Common myeloid progenitor, CD34-positive (primary cell): ENCODE measurements at places on chromosomes 16 and 17.

GRCh38 chr16:52033992-52034391 is 513.0 kb downstream of the TOX3 start:
- DNase-seq, result no peak

DNA sequence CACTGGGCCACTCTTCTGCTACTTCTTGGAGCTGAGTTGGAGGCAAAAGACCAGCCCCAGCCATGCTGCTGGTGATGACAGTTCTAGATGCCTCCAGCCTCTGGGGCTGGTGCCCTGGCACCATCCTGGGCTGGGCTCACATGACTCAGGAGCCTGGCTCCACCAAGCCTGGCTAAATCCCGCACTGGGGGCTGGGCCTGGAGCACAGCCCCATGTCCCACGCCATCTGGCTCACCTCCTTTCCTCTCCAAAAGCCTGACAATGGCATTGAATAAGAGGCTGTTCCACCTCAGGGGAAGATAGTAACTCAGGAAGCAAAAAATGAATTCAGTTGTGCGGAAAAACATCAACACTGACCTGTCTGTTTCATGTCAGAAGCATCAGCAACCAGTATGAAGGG is 45.1 kb upstream of the MTSS2 start:
- DNase-seq, result no peak

DNA sequence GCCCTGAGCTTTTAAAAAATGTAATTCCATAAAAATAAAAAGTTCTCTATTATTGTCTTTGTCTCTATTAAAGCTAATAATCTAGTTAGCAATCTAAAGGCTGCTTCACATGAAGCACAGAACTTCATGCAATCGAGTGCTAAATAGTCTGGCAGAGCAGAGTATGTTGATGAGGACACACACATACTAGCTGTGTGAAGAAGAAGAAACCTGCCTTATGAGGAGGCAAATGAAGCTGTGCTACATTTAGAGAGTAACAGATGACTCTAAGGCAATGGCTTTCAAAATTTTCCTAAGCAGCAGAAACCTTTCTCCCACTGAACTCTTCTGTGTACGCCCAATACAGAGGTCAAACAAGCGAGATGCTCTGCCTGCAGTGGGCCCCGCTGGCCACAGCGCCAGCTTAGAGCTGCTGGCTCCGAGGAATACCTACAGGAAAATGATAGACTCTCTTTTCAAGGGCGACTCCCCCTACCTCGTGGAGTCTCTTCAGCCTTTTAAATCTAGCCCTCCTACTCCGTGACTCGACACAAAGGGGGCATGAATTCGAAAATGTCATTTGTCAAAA is 39.2 kb downstream of the GNA13 start:
- DNase-seq, result no peak

DNA sequence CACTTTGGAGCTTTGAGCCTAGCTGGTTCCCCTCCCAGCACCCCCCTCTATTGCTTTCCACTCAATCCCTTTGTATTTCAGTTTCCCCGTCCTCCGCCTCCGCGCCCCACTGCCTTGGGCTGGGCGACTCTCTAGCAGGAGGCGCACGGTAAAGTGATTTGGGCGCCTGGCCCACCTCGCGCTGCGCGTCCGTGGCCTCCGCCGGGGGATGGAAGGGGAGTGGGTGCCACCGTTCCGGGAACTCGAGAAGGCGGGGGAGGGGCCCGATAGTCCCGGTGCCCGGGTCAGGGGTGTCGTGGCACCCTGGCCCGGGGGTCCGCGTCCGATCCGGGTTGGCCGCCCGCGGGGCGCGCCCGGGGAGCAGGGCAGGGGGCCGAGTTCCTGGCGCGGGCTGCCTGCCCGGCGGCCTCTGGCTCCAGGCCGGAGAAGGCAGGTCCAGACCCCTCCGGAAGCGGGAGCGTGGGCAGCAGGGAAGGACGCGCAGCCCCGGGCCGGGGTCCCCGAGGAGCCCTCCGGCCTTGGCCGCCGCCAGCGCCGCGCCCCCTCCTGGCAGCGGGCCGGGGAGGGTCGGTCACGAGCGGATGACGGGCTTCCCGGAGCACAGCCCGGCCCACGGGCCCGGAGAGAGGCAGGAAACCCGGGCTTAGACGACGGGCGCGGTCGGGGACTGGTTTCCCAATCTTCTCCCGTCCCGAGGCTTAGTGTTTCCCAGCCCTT is 15.8 kb downstream of the MEOX1 start:
- peak; percentile 40 for DNase-seq

- DNase-seq, result no peak
Observed at GRCh38 chr16:17567455-17567854, 96.7 kb upstream of the XYLT1 start.

GRCh38 chr16:68217506-68217905 is 18.4 kb downstream of the ESRP2 start:
- DNase-seq, result no peak

DNA sequence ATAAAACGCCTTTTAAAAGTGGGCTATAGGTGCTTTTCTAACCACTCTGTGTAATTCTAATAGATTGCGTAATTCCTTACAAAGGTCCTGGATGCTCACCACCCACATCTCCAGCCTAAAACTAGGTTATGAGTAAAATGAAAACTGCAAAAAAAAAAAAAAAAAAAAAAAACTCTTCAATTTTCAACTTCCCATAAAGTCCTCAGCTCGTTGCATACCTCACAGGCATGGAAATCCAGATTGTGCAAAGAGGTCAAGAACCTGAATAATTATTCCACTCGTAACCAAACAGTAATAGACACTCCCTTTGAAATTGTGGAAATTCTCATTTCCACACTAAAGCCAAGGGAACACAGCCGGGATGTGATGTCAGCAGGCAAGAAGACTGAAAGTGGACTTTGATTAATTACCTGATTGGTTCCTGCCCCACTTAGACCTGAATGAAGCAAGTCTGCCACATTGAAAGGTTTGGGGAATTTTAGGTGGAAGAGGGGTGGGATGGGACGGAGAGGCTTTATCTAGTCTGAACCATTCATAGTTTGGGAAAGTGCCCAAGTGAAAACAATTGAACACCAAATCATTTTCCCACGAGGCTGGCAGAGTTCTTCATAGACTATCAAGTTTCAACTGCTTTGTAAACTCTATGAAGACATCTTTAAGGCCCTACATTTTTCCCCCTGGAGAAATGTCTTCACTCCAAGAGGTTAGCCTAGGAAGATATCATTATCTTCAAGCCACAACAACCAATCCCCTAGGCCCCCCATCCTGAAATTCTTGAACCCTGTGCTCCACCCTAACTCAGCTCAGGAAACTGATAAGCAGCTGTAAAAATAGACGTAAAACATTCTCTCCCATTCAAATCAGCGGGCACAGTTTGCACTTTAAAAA is 49.1 kb upstream of the TANC2 start:
- no peak for DNase-seq

- DNase-seq, result no peak
Observed at GRCh38 chr16:71289732-71290062, 495 bp upstream of the CMTR2 start.

DNA sequence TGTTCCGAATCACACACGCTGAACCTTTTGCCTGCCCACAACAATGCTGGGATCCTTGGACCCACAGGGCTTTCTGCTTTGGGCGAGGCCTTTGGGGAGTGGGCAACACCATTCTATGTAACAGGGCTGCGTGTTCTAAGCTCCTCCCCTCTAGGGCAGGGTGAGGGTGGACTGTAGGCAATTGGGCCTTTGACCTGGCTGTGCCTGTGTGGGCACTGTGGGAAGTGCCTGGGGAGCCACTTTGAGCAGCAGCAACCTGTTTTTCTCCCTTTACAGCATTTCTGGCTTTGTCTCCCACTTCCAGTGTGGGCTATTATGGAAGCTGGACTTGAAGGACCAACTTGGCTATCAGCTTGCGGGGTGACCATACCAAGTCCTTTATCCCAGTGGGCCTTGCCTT is 128.9 kb upstream of the WSCD1 start:
- DNase-seq, result no peak

DNA sequence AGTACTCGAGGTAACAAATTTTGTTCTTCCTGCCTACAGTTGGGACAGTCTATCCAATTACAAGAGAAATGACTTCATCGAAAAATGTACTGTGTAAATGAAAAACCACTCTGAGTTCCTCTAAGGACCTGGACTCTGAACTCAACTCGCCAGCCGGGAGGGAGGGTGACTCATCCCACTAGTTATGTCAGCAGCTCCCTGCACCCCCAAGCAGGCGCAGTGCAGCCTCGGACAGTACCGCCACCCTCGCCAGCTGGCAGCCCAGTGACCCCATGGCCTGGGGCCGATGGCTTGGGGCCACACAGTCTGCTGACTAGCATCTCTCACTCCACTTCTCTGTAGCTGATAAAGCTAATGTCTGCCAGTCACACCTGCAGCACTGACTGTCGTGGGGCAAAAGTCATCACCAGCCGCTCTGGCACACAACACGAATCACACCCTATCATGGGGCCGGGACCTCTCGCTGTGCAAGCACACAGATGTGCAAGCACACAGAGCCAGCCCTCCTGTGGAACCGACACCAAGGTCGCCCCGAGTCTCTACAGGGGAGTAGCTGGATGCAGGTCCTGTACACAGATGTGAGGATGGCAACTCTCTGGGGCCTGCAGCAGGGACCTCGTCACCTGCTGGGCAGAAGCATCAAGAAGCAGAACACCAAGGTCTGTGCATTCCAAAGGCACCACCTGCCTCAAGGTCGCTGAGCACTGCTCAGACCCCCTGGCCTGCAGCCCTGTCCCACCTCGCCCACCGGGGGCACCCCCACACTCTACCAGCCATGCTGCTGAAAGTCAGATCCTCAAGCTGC is 5.7 kb downstream of the CSNK1D start:
- peak; percentile 29 for DNase-seq
